ENCODE measurements at places on chromosomes 16 and 17.

DNA sequence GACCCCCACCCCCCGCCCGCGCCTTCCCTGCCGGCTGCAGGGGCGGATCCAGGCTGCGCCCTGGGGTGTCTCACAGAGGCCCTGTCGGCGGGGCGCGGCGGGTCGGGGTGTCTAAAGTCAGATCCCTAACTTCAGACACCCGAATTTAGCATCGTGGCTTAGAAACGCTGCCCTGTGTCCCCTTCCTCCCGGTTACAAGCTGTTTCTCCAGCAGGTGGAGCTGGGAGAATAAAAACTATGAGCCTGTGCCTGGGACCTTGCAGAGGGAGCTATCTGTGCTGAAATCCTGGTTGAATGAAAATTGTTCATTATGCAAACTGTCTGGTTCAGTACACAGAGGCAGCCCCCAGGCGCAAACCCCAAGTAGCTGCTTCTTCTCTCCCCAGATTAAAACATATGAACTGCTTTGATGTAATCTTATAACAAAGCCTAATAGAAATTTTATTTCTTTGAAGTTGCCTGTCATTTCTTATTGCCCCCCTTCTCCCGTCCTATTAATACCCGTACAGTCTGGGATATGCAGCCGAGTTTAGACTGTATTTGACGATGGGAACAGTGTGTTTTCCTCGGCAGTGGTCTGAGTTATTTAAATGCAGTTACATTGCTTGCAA is 79.0 kb downstream of the RPA1 start:
- peaks cover 3% of the 10 kb centered on the region for H3K4me1 ChIP-seq
- H3K27me3 ChIP-seq = peaks cover 3% of the 10 kb centered on the region
- H3K36me3 ChIP-seq = no peaks in the 10 kb centered on the region
- peak; percentile 32 for DNase-seq
- H3K27ac ChIP-seq = no peak overlapping the region
- H3K4me3 ChIP-seq = no peak overlapping the region

DNA sequence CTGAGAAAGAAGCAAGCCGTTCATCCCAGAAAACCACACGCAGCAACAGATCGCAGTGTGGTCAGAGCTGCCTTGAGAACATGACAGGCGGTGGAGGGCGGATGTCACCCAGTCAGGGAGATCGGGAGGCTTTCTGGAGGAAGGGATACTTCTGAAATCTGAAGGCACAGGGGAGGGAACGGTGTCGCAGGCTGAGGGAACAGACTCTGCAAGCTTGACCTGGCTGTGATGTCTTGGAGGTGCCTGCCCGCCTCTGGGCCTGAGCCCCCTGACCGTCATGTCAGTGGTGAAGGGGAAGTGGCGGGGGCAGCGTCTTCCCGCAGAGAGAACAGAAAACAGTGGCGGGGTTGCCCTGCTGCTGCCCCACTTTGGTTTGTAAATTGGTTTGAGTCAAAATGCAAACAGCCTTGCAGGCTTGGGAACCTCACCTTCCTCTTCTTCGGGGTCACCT is 8.1 kb upstream of the ATP2A3 start:
- H3K4me3 ChIP-seq = no peak overlapping the region
- no peak overlapping the region for H3K27ac ChIP-seq
- no peaks in the 10 kb centered on the region for H3K27me3 ChIP-seq
- H3K36me3 ChIP-seq = no peaks in the 10 kb centered on the region
- DNase-seq = peak; percentile 51

- DNase-seq = no peak
- H3K4me3 ChIP-seq = no peak overlapping the region
- H3K4me1 ChIP-seq = no peaks in the 10 kb centered on the region
- no peak overlapping the region for H3K27ac ChIP-seq
- H3K27me3 ChIP-seq = no peaks in the 10 kb centered on the region
These were observed 716.3 kb downstream of the MAF start for GRCh38 chr16:78884204-78884603.

DNA sequence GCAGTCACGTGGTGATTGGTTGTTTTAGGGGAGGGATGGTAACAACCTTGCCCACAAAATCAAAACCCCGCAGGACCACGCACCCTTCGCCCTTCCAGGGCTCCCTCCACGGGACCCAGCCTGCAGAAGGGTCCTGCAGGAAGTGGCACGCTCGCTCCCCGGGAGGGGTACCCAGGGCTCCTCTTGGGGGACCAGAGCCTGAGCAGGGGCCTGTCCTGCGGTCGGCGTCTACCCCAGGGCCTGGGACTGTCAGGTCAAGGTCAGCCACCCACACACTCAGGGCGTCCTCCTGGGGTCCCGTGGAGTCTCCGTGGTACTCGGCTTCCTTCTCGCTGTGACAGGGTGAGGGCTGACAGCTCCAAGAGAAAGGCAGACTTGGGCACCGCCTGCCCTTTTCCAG is 33.9 kb downstream of the ZNF469 start:
- H3K27me3 ChIP-seq = no peaks in the 10 kb centered on the region
- H3K27ac ChIP-seq = no peak overlapping the region
- H3K4me1 ChIP-seq = no peaks in the 10 kb centered on the region
- no peaks in the 10 kb centered on the region for H3K36me3 ChIP-seq
- DNase-seq = no peak

- no peaks in the 10 kb centered on the region for H3K27me3 ChIP-seq
- H3K36me3 ChIP-seq = no peaks in the 10 kb centered on the region
- H3K4me1 ChIP-seq = no peaks in the 10 kb centered on the region
- H3K4me3 ChIP-seq = no peak overlapping the region
These were observed 241.7 kb upstream of the MAF start for GRCh38 chr16:79842197-79842596.
